ENCODE measurements at places on chromosomes 5 and 9.

GRCh38 chr9:34624475-34625185 is 4.2 kb downstream of the ARID3C start:
- no peak for DNase-seq

DNA sequence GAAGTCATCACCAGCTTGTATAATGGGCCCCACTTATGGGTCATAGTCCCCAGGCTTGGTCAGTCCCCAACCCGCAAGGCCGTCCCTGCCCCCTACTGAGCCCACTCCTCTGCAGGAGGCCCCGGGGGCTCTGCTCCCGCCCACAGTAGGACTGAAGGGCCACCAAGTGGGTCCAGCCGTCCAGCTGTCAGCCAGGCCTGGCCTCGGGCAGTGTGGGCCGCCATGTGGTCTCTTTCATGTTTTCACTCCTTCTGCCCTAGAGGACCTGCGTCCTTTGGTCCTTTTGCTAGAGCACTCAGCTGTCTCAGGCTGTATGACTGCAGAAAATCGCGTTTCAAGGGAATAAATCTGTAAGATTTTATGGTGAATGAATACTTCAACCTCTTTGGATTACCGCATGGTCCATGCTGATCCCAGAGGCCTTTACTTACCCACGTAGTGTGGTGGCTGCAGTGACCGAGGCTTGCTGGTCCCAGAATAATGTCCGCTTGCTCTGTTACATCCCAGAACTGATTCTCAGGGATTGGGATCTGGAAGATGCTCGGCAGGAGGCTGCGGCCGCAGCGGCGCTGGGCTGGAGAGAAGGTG is 105.7 kb upstream of the FAM120A start:
- DNase-seq, result no peak

- DNase-seq, result no peak
Observed at GRCh38 chr5:30981576-30981975, 211.9 kb upstream of the CDH6 start.

DNA sequence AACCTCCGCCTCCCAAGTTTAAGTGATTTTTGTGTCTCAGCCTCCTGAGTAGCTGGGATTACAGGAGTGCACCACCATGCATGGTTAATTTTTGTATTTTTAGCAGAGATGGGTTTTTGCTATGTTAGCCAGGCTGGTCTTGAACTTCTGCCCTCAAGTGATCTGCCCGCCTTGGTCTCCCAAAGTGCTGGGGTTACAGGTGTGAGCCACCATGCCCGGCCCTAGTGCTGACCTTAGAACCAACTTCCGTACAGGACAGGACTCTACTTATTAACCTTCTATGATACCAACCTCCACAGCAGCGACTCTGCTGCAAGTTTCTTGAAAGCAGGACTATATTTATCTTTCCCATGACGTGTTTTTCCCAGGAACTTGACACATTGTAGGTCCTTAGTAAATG is 176.9 kb downstream of the RGS3 start:
- no peak for DNase-seq

DNA sequence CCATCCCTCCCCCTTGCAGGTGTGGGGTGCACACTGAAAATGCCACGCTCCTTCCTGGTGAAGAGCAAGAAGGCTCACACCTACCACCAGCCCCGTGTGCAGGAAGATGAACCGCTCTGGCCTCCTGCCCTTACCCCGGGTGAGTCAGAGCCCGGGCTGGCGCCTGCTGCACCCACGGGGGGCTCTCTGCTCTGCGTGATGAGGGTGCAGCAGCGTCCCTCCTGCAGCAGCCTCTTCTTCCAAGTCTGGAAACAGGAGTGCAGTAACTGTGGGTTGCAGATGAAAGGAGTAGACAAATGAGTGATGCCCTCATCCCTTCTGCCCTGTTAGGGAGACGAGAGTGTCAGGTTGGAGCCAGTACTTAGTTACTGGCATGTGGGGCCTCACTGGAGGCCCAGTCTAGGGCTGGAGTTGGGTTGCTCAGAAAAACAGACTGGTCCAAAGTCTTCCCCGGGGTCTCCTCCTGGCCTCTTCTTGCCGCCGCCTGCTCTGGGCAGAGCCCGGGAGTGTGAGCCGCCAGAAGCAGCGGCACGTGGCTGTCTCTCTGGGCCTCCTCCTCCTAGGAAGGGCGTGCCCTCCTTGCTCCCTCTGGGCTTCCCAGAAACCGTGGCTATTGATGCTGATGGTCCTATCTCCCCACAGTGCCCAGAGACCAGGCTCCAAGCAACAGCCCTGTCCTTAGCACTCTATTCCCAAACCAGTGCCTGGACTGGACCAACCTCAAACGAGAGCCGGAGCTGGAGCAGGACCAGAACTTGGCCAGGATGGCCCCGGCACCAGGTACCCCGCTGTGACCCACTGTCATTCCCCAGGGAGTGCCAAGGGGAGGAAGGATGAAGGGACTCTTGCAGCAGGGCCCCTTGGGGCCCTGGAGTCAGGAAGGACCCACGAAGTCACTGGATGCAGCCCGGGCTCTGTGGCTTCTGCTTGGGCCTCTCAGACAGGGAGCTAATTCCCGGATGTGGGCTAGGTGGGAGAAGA is 8.4 kb downstream of the GFI1B start:
- no peak for DNase-seq

- DNase-seq, result no peak
Observed at GRCh38 chr5:84383816-84384603, 670 bp downstream of the EDIL3 start.

- DNase-seq, result no peak
Observed at GRCh38 chr5:44389090-44389822, at the start of gene FGF10. FGF10 (minus strand) TSS chr5:44389420; CDS start chr5:44388682, 738 bp downstream.

DNA sequence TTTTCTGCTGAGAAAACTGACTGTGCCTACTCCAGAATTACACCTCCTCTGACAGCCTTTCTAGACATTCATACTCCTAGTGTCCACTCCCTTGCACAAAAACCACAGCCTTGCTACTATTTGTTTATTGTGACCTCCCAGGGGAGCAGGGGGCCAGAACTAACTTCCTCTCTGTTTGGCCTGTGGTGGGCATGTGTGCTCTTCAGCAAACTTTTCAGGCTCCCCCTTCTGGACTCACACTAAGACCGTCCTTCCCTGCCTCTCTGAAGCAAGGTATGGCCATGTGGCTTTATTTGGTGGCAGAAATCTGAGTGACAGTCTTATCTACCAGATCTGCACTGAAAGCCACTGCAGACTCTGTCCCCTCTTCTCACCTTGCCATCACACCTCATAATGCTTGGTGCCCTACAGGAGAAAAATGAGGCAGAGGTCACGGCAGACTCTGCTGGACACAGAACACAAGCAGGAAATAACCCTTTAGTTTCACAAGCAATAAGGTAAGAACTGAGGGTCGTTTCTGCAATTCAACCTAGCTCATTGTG is 28.2 kb downstream of the LIFR start:
- no peak for DNase-seq

DNA sequence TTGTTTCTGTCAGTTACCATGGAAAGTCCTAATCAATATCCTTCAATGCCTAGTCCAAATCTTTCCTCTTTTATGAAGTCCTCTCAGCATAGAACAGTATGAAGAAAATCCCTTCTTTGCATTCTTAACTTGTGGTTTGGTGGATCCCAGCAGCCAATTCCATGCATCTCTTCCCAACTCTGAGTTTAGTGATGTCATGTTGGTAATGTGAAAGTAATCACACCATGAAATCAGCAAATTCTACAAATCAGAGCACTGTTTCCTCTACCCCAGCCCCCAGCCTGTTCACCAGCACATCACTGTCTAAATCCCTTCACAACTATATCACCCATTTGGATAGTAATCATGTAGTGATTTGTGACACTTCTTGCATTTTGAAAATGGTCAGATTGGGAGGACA is 4.7 kb upstream of the C1QTNF2 start:
- DNase-seq, result no peak

GRCh38 chr5:27908341-27908740 is 870.0 kb upstream of the CDH9 start:
- no peak for DNase-seq

DNA sequence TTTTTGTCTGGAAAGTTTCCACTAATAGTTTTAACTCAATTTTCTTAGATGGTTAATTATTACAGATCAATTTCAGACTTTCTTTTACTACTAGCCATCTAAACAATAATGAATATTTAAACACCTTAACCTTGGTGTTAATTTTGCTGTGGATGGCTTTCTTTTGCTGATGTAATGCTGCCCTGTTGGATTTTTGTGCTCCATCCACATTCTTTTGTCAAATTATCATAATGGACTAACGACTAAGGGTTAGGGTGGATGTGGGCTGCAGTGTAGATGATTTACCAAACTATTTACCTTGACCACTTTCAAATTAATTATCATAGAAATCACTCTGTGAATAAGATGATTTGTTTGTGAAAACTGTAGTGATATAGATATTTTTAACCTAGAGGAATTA is 15.6 kb upstream of the TMEM38B start:
- DNase-seq, result no peak

GRCh38 chr9:125462861-125463291 is 201.2 kb downstream of the GAPVD1 start:
- no peak for DNase-seq

- DNase-seq, result no peak
Observed at GRCh38 chr9:68552700-68553476, 12.2 kb upstream of the TMEM252 start.

- no peak for DNase-seq
Observed at GRCh38 chr5:33808699-33809098, 83.1 kb downstream of the ADAMTS12 start.

GRCh38 chr5:173391031-173391430 is 62.8 kb upstream of the STC2 start:
- DNase-seq, result no peak

DNA sequence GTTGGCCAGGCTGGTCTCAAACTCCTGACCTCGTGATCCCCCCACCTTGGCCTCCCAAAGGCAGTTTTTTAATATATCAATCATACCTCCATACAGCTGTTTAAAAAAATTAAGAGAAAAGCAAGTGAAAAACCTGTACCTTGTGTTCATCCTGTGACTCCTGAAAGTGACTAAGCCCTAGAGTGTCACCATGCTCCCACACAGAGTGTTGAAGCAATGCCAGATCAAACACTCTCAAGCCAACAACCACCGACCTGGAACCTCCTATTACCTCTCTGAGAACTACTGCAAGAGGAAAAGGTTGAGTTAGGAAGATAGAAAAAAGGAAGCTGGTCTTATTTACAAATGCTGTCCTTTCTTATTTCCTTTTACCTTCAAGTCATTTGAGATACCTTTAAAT is 123.5 kb downstream of the RASEF start:
- DNase-seq, result no peak

DNA sequence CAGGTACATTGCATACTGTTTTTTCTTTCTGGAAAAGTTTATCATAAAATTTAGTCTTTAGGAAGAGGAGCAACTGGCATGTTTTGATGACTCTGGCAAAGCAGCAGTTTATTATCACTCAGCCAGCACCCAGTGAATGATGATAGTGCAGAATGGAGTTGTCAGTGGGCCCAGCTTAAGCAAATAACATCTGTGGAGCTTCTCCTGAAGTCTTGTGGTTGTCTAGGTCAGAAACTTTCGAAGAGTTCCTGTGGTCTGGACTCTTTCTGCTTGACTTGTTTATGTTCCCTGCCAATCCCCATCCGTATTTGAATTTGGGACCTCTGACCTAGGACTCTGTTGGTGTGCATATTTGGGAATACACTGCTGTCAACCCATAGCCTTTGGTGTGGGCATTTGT is 38.1 kb upstream of the C5orf47 start:
- DNase-seq, result no peak
